ENCODE measurements at places on chromosomes 12 and 14.

- no peak for DNase-seq
Measured at GRCh38 chr12:101480849-101481248, 5.7 kb downstream of the SPIC start.

DNA sequence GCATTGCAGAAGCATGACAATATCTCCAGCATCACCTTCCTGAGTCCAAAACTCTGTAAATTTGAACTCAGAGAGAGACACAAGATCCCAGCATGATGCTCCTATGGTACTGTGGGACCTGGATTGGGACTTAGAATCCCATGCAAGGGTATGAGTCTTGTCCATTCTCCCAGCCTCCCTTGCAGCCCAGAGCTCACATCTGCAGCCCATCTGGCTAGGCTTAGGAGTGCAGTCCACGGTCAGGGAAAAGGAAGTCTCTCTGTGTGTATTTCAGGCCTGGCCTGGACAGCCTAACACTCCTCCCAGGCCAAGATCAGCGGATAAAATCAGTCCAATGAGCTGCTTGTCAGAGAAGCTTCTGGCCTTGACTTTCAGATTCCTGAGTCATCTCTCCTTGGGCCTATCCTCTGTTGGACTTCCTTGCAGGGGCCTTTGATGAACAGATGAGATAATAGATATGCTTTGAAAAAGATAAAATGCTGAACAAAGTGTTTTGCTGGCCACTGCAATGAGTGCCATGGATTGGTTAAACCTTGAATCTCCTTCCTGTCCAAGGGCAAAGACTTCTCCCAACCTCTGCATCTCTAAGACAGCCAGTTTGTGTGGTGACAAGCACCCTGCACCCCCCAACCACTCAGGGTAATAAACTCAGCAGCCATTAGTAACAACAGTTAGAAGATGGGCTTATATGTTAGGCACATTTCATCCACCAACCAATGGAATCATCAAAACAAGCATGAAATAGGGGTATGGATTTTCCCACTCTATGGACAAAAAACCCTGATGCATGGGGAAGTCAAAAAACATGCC, 412.8 kb upstream of the TBX3 start:
- DNase-seq = no peak

- no peak for DNase-seq
Measured at GRCh38 chr14:20498622-20499021, 6.7 kb upstream of the RNASE10 start.

DNA sequence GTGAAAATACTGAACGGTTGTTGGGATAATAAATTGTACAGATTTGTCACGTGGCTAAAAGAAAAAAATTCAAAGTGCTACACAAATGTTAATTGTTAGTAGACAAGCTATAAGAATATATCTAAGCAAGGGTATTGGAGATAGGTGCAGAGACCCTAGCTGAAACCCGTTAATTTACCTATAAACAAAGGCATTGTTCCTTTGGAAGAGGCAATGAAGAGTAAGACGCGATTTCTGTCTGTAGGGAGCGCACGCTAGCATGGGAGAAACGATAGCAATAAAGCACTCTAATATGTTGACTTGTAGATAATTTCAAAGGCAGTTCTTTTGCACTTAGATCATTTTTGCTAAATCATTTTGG, 565 bp downstream of the CCDC77 start:
- peak; percentile 31 for DNase-seq

GRCh38 chr12:127677537-127678131, 589.3 kb upstream of the TMEM132C start:
- peak; percentile 67 for DNase-seq

- no peak for DNase-seq
Measured at GRCh38 chr14:62655166-62655565, 390.1 kb downstream of the KCNH5 start.

- no peak for DNase-seq
Measured at GRCh38 chr12:122505419-122506051, 4.8 kb upstream of the ZCCHC8 start.

DNA sequence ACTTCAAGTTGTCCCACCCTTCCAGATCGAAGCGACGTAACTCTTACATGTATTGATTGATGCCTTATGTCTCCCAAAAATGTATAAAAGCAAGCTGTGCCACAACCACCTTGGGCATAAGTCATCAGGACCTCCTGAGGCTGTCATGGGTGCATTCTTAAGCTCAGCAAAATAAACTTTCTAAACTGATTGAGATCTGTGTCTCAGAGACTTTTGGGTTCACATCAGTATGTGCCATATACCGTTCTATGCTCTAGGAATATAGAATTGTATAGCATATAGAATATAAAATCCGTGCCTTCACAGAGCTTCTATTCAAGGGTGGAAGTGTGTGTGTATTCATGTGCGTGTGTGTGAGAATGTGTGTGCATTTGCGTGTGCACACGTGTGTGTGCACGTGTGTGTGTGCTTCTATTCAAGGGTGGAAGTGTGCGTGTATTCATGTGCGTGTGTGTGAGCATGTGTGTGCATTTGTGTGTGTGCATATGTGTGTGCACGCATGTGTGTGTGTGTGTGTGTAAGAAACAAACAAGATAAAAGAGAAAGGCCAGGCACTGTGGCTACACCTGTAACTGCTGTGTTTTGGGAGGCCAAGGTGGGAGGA, 11.5 kb upstream of the STX2 start:
- no peak for DNase-seq

GRCh38 chr12:78229591-78230101, 399.0 kb downstream of the NAV3 start:
- DNase-seq = peak; percentile 53

DNA sequence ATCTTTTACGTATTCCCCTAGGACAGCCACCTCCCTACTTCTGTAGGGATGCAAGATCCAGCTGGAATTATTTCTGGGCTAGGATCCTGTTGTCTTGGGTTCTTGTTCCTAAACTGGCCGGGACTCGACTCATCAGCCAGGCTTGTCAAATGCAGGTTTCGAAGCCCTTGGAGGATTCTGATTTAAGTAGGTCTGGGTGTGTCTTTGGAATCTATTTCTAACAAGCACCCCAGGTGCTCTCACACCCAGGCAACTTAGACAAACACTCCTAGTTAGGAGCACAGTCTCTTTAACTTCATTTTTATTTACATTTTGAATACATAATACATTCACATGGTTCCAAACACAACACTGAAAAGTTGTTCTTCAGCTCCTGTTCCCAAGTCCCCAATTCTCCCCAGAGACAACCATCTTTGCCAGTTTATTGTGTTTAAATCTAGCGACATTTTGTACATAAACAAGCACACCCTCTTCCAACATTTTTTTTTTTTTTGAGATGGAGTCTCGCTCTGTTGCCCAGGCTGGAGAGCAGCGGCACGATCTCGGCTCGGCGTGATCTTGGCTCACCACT, 20.9 kb downstream of the MORN3 start:
- no peak for DNase-seq

- peak; percentile 90 for DNase-seq
Measured at GRCh38 chr12:94109160-94109559, 39.2 kb upstream of the PLXNC1 start.

GRCh38 chr14:98130691-98131090, 1141.3 kb downstream of the BCL11B start:
- DNase-seq = no peak

DNA sequence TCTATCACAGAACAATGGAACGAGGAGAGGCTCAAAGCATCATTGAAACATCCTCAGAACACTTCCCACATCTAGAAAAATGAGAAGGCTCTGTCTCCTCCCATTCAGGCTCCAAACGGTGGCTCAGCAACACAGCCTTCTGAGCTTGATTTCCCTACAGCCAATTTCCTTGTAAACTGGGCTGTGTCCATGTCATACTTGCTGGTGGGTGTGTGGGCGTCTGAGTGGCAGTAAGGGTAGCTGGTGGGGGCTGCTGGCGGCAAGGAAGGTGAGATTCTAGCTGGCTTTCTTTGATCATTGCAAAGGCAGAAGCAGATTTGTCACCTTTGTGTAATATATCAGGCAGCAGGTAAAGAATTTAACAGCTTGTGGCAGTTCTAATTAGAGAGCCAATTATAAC, 163.7 kb downstream of the CALM1 start:
- no peak for DNase-seq

- DNase-seq = no peak
Measured at GRCh38 chr12:128871516-128871892, 18.2 kb downstream of the GLT1D1 start.

GRCh38 chr12:54749191-54749818, 101.1 kb upstream of the DCD start:
- peak; percentile 44 for DNase-seq

- no peak for DNase-seq
Measured at GRCh38 chr12:111462210-111462769, 56.6 kb downstream of the SH2B3 start.
